ENCODE measurements at places on chromosomes 12 and 14.

GRCh38 chr14:99734406-99735051, 50.4 kb downstream of the CYP46A1 start:
- no peak for DNase-seq

DNA sequence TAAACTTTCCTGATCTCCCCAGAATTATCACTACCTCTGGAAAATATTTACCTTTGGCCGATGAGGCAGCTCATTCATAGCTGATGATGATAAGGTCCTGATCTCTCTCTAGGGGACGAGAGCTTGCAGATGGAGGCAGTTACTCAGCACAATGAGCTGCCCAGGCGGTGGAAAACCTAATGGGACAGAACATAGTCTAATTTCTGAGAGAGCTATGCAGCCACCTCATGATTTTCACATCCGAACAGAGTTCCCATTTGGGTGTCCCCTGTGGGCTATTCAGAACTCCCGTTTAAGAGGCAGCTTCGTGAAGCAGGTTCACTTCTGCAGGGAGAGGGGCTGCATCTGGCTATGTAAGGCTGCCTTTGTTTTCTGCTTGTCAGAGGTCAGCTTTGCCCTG, 724.6 kb upstream of the TMEM132C start:
- no peak for DNase-seq

DNA sequence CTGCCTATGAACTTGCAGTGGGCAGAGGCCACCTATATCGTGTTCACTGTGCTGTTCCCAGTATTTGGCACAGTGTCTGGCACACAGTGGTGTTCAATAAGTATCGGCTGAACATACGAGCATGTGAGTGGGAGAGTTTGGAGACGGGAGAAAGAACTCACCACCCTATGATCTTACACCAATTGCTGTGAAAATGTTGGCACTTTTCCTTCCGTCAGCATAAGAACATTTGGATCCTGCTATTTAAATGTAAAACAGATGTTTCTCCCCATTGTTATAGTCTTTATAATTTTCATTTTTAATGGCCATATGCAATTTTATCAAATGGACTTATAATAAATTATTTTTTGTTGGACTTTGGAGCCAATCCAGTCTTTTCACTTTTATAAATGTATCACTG, 144.4 kb downstream of the EFCAB11 start:
- no peak for DNase-seq

- no peak for DNase-seq
Measured at GRCh38 chr14:68413509-68413908, 379.4 kb downstream of the ZFP36L1 start.

DNA sequence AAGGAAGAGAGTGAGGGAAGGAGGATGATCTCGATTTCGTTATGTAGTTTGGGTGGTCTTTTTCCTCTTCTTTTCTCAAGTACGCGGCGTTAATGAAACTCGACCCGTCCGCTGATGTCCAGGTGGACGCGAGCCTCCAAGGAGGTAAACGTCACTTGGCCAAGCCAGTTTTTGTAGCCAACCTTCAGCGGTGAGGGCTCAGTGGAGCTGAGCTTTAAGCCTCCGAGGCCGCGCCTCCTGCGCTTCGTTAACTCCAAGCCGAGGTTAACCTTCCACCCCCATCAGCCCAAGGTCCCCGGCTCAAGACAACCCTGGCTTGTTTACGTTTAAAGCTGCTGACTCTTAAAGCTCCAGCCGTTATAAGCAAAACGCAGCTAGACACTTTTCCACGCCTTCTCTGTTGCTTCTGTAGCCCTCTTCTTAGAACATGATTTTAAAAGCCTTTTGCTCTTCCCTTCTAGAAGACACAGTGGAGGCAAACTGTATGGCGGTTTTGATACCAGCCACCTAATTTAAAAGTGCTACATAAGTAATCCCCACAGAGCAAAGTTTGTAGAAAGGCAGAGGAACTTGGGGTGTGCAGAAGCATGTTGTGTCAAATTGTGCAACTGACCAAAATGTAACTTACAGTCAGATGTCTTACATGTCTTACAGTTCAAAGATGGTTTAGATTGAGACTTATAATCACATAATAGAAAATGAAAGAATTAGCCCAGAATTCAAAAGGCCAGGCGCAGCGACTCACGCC, 923 bp upstream of the ITPR2 start:
- no peak for DNase-seq

- no peak for DNase-seq
Measured at GRCh38 chr12:40946612-40947194, 241.4 kb upstream of the PDZRN4 start.

GRCh38 chr12:77102691-77103090, 37.3 kb upstream of the E2F7 start:
- DNase-seq = no peak

DNA sequence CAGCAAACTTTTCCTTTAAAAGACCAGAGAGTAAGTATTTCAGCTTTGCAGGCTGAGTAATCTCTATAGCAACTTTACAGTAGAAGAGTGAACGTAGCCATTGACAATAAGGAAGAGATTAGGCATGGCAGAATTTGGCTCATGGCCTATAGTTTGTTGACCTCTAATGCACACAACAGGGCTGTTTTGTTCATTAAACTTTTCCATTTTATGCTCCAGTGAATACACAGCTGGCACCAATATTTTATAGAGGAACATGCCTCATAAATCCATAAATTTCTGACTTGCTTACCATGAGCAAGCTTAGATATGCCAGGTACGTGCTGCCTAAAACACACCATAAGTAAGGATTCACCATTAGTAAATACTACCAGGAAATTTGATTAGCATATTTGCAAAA, 609.0 kb upstream of the STXBP6 start:
- no peak for DNase-seq

DNA sequence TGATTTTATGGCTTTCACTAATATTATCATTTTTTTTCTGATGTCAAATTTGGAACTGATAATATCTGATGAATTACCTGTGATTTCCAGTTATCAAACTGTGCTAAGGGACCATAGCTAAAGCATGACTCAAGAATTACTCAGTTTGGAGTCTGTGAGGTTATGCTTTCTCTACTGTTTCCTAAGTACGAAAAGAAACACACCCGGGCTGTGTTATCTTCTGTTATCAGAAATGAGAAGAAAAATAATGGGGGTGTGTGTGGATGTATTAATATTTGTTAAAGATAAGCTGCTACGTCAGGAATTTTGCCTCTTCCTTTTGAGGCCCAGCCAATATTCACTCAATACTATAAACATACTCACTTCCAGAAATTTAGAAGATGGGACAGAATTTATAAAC, 1401.9 kb upstream of the FLRT2 start:
- no peak for DNase-seq

DNA sequence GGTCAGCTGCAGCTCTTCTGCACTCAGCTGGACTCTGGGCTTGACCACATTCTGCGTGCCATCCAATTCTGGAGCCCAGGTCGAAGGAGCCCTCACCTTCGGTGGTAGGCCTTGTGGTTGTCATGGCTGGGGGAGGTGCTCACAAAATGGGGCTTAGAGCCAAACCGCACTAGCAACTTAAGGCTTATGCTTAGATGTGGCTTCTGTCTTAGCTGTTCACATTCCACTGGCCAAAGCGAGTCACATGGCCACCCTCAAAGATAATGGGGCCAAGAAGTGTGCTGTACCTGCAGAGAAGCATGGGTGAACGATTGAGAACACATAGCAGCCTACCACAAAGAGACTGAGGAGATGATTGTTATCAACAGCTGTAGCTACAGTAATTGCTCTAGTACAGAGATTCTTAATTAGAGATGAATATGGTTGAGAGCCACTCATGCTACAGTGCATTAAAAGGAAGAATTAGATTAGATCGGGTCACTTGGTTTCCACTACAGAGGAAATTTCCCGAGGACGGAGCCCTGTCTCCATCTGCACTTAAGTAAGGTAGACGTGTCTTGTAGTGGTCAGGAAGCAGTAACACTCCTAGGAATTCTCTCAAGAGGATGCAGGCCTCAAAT, 334.6 kb upstream of the FKBP4 start:
- DNase-seq = no peak

DNA sequence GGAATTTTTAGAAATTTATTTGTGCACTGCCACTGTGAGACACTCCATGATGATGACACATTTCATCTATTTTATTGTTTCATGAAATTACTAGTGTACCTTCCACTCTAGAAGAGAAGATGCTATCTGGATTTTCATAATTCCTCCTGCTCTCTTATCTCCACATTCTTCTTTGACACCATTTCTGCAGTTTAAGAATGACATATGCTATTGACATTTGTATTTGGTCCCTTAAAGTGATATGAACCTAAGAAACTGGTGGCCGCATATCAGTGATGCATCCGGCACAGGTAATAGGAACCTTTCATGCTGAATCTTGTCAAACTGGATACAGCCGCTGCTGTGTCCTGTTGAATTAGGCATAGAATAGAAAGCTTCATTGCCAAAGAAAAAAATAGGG, 696.3 kb downstream of the TMEM121 start:
- DNase-seq = no peak

- DNase-seq = no peak
Measured at GRCh38 chr12:106878804-106879203, 76.9 kb upstream of the TMEM263 start.

- no peak for DNase-seq
Measured at GRCh38 chr12:109765446-109765810, 51.8 kb downstream of the FAM222A start.

Measured in stimulated activated CD4-positive, alpha-beta T cell treated with anti-CD3 and anti-CD28 coated beads, Interleukin-1b, Interleukin-23, amount 100 ng/mL, for 1 hour (primary cell).